ENCODE measurements at places on chromosomes 7 and 10. TPM values are rescaled to one million over a fixed set of nuclear protein-coding genes. Genes with fewer than 3 reads are reported as not detected.

The PAOX gene
- total RNA-seq, result 10.5 TPM

The TET1 gene
- total RNA-seq, result 1.3 TPM

The MPP7 gene
- total RNA-seq, result 30.4 TPM

The PPP1R9A gene
- total RNA-seq, result 24.0 TPM

The SLC26A3 gene
- 3,814 TPM for total RNA-seq

The HOXA4 gene
- total RNA-seq, result 4.5 TPM

The PNLIPRP1 gene
- 0.82 TPM for total RNA-seq

The GALNT17 gene
- total RNA-seq, result 2.8 TPM

The SLC29A4 gene
- 3.2 TPM for total RNA-seq

The LLCFC1 gene
- not detected for total RNA-seq

The MMRN2 gene
- total RNA-seq, result 7.8 TPM

The CAV2 gene
- total RNA-seq, result 16.1 TPM

The HGF gene
- total RNA-seq, result 0.98 TPM

The ADAM22 gene
- 3.1 TPM for total RNA-seq

All from left colon (tissue), 2 donors.